GM23338 (cell line): ENCODE measurements at places on chromosomes 3 and 15. TPM values are rescaled to one million over a fixed set of nuclear protein-coding genes. Genes with fewer than 3 reads are reported as not detected.
A peak's percentile ranks its signal among the peaks of the same experiment; 100 is the strongest.

Gene GOLGA8G
- not detected in 2 replicates for total RNA-seq

GRCh38 chr15:83922649-83923294, 268.8 kb downstream of the ADAMTSL3 start:
- no peak for DNase-seq

DNA sequence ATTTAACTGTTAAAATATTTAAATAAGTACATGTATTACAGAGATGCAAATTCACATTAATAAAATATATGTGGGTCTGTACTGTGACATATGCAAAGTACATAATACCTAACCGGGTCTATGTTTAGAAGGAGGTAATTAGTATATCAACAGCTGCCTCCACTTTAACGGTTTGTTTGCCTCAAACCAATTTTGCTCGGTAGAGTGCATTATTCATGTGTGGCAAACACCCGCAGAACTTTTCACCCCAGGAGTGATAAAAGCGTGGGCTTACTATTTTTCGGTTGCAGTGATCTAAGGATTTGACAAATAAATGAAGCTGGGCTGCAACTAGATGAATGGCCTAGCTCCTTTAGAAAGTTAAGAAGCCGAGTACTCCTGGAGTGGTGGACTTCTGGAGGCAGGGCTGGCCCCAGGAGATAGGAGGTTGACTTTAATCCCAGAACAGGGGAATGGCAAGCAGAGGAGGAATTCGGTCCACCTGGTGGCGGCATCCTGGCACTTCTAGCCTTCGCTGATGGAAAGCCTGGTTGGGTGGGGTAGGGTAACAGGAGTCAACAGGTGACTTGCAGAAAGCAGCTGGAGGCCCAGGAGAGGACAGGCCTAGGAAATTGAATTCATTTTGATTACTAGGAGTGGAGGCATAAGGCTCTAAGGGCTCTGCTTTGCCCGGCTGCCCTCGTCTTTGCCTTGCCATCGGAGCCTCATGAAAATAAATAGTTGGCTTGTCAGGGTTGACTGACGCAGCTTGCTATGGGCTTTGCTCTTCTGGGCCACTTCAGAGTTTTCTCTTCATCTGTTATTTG, 2.4 kb downstream of the SLCO3A1 start:
- peak; percentile 94 for DNase-seq

GRCh38 chr3:78459796-78460195, 1308.0 kb downstream of the ROBO1 start:
- peak; percentile 18 for DNase-seq

DNA sequence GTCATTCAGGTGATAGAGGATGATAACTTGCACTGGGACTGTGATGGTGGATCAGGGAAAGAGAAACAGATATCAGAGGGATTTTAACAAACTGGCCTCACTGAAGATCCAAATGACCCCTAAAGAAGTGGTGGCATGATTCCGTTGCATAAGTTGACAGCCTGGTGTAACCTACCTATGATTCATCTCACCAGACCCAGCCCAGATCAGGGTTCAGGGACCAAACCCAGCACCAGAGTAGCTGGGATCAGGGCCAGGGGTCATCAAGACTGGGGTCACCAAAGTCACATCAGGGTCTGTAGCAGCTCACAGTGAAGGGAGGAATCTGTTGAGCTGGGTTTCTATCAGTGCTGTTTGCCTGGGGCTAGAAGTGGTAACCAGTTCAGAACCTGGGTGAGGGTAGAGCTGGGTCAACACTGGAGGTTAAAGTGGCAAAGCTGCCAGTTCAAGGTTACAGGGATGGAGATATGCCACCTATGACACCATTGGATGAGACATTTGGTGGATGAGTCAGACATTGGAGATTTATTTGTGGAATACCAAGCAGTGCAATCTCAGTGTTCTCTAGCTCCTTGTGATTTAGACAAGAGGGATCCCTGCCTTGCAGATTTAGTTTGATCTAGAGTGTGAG, 35.9 kb downstream of the CASR start:
- DNase-seq, result no peak
